ENCODE measurements at places on chromosomes 2 and 18.
A peak's percentile ranks its signal among the peaks of the same experiment; 100 is the strongest.

DNA sequence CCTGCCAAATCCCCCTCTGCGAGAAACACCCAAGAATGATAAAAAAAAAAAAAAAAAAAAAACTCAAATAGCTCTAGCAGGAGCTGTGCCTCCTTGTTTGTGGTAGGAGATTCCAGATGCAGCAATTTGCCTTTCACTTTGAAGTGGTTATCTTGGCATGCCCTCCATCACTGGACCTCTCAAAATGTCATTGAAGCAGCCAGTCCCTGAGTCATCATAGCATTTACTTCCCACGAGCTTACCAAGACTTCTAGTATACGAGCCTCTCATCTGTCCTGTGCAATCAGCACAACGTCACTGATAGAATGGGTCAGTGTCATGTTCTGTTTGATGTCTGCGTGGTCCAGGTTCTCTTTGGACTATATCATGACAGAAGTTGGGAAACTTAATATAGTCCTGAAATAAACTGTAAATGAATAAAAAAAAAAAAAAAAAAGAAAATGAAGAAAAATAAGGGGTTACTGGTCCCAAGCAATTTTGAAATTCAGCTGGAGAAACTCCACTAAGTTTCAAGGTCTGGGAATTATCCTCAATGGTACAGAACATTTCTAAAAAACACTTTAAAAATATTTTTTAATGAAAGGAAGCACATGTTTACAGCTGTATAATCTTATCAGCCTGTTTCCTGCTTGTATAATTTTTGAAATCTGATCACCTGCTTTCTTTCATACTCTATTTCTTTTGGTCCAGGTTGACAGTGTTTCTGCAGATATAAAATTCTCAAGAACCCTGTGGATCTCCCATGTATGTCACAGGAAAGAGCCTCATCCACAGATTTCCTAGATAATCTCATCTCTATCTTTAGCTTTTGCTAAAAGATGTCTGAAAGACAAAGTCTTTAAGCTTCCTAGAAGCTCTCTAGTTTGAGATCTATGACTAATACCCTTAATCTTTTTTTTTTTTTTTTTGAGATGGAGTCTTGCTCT, 74.1 kb upstream of the EHBP1 start:
- no peak for DNase-seq

DNA sequence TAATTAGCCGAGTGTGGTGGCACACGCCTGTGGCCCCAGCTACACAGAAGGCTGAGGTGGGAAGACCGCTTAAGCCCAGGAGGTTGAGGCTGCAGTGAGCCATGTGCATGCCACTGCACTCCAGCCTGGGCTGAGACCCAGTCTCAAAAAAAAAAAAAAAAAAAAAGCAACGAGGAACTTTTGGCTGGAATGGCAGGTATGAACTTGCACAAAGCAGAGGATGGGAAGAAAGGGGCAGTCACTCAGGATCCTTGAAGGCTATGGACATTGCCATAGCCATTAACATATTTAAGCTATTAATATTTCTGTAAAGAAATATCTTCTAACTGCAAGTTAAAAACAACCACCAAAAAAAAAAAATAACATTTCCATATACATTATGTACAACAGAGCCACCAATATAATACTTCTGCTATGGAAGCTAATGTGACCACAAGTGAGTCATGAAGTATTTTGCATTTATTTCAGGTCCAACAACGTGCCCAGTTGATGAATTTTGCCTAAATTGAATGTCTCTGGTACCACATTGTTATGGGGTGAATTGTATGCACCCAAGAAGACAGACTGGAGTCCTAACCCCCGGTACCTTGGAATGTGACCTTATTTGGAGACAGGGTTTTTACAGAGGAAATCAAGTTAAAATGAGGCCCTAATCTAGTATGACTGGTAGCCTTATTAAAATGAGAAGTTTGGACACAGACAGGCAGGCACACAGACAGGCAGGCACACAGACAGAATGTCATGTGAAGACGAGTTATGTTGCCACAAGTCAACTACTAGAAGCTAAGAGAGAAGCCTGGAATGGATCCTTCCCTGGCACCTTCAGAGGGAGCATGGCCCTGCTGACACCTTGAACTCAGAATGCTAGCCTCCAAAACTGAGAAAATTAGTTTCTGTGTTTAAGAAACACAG, 102.8 kb downstream of the RBMS1 start:
- DNase-seq, result no peak

GRCh38 chr2:102437122-102437521, 14.2 kb downstream of the IL18RAP start:
- no peak for DNase-seq

- DNase-seq, result peak; percentile 79
Measured at GRCh38 chr2:234496835-234497593, at the start of gene ARL4C. Gene ARL4C (minus strand): TSS chr2:234497081. CDS start chr2:234496586, 495 bp downstream.
